Kidney capillary endothelial cell (primary cell): ENCODE measurements at places on chromosomes 12 and 14.

DNA sequence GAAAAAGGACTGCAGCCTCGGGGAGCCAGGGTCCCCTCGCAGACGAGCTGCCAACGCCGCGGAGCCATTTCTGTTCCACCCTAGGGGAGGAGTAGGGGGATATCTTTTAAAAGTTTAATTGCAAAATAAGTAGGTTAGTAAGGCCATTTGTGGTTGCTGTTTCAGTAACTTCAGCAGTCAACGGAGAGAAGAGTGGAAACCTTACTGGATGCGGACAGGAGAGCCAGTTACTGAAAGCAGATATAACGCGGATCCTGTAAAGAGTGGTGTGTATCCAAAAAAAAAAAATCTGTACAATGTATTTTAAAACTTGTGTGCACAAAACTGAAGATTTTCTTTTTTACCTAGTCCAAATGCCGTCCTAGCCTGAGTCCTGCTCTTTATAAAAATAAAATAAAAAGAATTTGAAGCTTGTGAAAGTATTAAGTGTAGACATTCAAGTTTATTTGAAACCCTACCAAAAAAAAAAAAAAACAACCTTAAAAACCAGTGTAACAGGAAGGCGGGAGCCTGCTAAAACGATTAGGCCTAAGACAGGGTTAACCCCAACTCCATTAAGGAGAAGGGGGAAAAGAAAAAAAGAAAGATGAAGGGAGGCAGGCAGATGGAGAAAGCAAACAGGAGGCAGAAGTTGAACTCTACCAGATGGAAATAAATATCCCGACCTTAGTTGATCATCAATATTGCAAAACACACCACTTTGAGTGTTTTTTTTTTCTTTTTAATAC is 1.0 kb upstream of the BTG1 start:
- no peak for DNase-seq

GRCh38 chr14:91048265-91048664 is 12.2 kb downstream of the RPS6KA5 start:
- DNase-seq, result no peak

DNA sequence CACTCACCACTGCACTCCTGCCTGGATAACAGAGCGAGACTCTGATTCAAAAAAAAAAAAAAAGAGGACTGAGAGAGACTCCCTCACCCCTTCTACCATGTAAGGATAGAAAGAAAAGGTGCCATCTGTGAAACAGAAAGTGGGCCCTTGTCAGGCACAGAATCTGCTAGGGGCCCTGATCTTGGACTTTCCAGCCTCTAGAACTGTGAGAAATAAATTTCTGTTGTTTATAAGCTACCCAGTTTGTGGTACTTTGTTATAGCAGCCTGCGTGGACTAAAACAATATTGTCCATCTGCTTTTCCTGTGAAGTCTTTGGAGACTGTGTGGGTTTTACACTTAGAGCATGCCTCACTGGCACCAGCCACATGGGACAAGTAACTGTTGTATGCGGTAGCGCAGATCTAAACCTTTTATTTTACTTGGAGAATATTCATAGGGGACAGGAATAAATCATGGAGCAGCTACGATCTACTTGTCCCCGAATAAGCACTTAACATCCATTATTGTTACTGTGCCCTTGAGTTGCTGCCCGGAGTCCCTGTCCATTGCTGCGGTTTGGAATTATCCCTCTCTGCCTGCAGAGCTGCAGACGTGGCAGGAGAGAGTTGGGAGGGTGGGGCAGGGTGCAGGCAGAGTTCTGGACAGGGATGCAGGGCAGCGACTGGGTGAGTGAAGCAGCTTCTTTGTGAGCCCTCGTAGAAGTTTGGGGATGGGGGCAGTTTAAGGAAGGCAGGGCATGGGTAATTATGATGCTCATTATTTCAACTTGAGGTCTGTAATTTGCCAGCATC is 52.4 kb upstream of the STON2 start:
- no peak for DNase-seq

DNA sequence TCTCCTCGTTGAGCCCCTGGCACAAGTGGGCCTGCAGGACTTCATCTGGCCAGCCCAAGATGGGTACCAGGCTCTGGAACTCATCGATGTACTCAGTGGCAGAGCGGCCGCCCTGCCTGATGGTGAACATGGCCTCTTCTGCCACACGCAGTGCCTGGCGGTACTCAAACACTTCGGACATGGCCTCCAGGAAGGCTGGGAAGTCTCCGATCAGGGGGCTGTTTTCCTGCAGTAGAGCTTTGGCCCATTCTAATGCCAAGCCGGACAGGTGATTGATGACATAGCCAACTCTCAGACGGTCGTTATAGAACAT is 19.8 kb downstream of the RTL1 start:
- no peak for DNase-seq

DNA sequence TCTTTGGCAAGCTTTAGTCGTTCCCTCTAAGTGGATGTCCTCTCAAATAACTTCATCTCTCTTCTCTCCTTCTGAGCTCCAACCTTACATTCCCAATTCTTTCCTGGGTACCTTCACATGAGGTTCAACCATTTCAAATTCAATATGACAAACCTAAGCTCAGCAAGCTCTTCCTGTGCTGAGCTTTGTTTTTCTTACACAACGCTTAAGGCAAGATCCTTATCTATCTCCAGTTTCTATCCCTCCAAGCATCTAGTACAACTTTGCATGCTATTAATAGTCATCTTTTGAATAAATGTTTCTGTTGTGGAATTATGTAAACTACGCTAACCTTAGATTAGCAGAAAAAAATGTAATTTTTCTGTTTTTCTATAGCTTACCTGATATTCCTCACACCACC is 63.7 kb upstream of the IFNG-AS1 start:
- no peak for DNase-seq

DNA sequence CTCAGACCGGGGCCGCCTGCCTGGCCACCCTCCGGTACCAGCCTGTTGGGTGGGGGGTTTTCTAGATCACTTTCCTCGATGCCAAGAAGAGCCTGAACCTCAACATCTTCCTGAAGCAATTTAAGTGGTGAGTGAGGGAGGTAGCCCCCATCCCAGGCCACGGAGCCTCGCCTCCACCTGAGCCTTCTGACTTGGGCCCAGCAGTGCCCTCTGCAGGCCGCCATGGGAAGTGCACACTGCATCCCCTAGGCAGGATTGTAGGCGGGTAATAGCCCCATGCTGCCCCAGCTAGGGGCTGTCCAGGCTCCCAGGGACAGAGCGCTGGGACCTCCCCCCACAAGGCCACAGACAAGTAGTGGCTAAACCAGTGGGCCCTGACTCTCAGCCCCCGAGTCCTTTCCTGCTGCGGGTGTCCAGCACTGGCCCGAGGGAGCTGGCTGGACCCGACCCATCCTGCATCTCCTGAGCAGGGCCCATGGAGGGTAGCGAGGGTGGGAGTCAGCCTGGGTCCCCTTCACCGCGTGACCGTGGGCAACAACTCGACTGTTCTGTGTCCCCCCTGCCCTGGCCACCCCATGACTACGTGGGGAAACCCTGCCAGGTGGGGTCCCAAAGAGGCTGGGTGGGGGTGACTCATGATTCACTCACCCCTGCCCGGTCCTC is 15.3 kb upstream of the ADSS1 start:
- DNase-seq, result peak; percentile 47

GRCh38 chr12:58425481-58426392 is 484.4 kb downstream of the ATP23 start:
- peak; percentile 98 for DNase-seq

DNA sequence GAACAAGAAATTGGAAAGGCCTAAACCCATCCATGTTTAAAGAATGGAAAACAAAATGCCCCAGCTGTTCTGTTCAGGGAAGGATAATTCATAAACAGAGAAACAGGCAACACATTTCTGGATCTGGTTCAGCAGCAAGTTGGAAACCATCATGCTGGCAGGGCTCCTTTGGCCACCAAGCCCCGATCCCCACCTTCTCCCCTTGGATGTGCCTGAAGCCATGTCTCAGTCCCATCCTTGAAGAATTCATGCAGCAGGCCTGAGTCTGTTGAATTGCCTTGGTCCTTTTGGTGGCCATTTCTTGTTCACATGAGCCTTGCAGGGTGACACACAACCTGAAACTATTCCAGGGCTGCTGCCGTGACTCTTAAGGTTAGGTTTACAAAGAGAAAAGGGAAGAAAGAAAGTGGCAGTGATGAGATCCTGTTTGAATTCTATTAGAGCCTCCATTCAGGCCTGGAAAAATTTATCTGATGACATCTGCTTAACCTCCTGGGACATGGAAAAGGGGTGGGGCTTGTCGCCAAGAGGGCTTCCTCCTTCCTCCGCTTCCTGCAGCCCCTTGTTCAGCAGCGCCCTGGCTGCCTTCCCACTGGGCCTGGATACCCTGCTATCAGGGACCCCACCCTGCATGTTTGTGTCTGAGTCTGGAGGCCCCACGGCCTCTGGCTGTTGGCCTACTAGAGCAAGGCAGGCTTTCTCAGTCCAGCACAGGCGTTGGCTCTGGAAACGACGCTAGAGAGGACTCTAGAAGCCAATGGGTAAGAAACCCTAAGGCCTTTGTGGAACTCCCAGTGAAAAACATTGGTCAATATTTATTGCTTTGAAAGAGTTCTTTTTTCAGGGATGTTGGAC is 341.9 kb downstream of the C12orf75 start:
- no peak for DNase-seq

GRCh38 chr14:25102788-25103187 is 52.8 kb upstream of the STXBP6 start:
- no peak for DNase-seq

DNA sequence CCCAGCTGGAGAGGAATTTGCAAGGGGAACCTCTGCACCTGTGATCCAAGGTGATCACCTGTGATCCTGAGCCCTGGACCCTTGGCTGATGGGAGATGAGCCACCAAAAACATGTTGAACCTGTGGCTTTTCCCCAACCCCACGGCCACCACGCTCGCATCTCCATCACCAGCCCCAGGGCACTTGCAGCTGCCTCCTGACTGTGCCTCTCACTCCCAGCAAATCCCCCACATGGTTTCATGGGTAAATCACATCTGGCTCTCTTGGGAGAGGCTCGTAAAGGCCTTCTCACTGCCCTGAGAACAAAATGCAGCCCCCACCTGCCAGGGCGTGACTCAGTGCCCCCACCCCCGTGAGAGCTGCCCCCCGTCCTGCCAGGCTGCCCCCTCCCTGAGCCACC is 76.0 kb downstream of the RFLNA start:
- DNase-seq, result no peak

DNA sequence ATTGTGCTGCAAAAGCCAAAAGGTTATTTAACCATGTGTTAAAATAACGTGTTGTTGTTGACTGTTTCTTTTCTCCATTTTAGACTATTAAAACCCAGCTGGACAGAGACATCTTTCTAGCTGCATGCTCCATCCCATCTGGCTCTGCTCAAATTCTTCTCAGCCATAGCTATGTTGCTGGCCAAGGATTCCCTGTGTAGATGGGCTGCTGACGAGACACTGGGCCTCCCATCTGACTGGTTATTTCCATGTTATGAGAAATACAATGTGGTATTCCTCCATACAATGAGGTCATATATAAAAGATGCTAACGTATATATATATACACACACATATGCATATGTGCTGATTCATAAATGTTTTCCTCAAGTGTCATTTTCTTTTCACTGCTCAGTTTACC is 30.1 kb downstream of the MED13L start:
- no peak for DNase-seq

- no peak for DNase-seq
Measured at GRCh38 chr12:3658327-3659163, 94.4 kb downstream of the CRACR2A start.
